ENCODE measurements at places on chromosomes 1 and 21.

- no peak for DNase-seq
Measured at GRCh38 chr1:232145768-232146167, 484.2 kb downstream of the SIPA1L2 start.

DNA sequence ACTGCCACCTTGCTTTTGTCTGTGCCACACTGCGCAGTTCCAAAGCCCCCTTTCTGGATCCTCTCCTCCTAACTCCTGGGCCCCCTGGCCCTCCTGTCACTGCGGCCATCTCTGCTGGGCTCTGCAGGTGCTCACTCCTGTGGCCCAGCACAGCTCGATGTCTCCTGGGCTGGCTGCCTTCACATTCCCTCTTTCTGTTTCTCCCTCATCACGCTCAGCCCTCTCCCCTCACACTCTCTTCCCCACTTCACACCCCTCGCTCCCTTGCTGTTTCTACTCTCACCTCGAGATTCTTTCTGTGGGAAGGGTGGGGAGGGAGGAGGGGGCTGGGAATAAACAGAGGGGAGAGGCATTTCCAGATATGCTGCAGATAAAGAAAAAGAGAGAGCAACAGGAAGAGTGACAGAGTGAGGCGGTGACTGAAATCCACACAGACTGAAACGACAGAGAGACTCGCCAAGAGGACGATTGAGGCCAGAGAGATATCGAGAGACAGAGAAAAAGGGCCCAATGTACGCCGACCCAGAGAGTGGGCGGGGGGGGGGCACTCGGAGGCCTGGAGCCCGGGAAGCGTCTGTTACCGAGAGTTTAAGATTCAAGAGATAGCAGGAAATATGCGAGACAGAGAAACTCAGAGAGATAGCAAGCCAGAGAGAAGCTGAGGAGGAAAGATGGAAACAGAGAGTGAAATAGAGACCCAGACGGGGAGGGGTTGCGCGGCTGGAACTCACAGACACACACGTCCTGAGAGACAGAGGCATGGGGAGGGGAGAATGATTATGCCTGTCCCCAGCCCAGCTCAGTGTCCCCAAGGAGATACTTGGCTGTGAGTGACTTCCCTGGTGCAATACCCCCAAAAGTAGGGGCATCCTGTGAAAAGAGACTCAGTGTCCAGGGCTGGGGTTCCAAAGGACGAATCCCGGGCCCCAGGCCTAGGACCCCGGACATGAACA, 666 bp downstream of the CSF3R start:
- no peak for DNase-seq

- DNase-seq = no peak
Measured at GRCh38 chr1:93958726-93959100, 49.5 kb upstream of the GCLM start.

DNA sequence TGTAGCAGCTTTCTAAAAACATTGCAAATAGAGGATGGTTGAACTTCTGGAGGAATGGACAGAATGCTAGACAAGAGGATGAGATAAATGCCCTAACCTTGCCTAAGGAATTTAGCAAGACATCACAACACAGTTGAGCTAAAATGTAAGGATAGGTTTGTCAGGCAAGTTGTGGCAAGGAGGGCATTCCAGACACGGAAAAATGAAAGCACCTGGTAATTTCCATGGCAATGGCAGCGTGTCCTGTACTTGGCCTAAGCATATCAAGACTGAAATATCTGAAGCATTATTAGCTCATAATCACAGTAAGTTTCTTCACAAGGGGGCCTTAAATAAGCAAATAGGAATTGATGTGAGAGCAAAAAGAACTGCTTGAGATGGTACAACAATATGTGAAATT, 105.1 kb upstream of the USP25 start:
- DNase-seq = no peak

GRCh38 chr1:110563089-110563488, 43.1 kb downstream of the KCNA2 start:
- no peak for DNase-seq

DNA sequence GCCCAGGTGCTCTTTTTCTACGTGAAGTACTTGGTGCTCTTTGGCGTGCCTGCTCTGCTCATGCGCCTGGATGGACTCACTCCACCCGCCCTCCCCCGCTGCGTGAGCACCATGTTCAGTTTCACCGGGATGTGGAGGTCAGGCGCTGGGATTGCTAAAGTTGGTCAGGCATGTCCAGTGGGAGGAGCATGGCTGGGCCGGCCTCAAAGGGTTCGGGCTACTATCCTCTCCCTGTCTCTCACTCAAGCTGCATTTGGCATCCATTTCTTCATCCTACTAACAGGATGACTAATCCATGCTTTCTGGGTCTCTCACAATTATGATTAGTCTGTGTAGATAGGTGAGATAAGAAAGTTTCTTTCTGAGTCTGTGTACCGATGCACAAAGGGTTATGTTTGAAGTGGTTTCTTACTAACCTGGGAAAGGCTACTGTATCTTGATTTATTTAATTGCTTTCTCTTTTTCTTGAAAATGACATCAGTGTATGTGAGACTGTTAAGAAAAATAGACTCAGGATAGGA, 135.9 kb downstream of the HHAT start:
- DNase-seq = no peak

GRCh38 chr1:241553886-241554592, 21.9 kb downstream of the KMO start:
- no peak for DNase-seq
